ENCODE measurements at places on chromosomes 7 and 10.

DNA sequence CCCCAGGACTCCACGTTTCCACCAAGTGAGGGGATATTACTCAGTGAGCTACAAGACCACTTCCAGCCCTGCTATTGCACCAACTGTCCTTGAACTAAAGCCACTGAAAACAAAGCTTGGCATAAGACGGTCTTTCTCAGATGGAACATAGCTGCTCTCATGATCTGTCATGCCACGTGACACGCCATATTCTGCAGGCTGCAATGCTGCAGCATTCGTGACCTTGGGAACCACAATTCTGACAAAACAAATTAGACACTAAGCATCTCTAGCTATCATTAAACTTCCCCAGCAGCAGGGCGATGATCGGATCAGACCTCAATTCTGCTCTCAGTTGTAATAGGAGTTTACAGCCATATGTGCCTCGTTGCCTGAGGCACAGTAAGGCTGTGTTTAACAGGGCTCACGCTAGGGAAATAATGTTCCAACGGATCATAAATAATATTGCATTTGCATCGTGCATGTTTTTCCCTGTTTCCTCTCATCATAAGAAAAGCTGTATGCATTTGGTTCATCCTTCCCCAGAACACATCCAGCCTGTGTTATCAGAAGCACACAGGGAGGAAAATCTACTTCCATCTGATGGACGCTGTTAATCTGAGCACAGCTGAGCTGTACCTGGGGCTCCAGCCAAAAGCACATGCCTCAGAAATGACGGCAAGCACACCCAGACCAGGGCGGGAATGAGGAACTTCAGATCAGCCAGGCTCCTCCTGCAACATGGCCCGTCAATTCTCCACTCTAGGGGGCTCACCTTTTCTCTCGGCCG lies 38.6 kb upstream of the CNPY1 start:
- DNase-seq = no peak

GRCh38 chr10:117686606-117687005 lies 144.1 kb downstream of the EMX2 start:
- no peak for DNase-seq

GRCh38 chr7:154871507-154871906 lies 131.4 kb downstream of the PAXIP1 start:
- no peak for DNase-seq

GRCh38 chr10:42827201-42827600 lies 44.6 kb downstream of the BMS1 start:
- no peak for DNase-seq

DNA sequence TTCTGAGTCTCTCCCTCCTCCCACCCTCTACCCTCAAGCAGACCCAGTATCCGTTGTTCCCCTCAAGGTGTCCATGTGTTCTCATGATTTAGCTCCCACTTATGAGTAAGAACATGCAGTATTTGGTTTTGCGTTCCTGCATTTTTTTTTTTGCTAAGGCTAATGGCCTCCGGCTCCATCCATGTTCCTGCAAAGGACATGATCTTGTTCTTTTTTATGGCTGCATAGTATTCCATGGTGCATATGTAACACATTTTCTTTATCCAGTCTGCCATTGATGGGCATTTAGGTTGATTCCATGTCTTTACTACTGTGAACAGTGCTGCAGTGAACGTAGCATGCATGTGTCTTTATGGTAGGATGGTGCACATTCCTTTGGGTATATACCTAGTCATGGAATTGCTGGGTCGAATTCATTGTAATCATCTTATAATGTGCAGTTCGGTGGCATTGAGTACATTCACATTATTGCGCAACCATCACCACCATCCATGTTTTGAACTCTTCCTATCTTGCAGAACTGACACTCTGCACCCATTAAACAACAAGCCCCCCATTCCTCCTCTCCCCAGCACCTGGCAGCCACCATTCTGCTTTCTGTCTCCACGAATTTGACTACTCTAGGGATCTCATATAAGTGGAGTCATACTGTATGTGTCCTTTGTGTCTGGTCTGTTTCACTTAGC lies 125.5 kb downstream of the CAMK1D start:
- no peak for DNase-seq

DNA sequence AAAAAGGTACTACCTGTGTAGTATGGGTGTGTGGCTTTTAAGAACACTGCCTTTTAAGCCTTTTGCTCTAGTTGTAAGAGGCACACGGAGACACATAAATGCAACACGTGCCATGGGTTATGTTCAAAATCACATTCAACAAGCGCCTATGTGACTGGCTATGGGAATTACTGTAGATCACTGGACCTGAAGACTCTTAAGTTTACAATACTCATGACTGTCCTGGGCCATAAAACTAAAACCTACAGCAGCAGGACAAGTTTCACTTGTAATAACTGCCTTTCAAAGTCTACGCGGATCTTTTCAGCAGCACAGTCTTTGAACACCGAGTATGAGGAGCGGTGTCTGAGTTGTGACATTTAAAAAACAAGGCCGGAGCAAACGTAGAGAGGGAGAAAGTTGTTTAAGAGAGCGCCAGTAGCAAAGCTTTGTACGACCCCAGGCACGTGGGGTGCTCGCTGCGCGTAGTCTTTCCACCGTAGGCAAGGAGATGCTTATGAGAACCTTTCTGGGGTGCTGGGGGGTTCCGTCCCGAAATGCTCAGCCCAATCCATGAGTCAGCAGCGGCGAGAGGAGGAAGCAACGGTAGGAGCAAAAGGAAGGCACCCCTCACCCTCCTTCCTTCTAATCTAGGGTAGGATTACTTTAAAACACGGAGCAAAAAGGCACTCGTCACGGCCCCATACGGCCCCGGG lies 662 bp downstream of the DNAJC2 start:
- DNase-seq = peak; percentile 20

- no peak for DNase-seq
Observed at GRCh38 chr7:132576721-132577085, 433 bp upstream of the PLXNA4 start.

GRCh38 chr10:27052656-27053055 lies 47.6 kb downstream of the ANKRD26 start:
- DNase-seq = no peak

DNA sequence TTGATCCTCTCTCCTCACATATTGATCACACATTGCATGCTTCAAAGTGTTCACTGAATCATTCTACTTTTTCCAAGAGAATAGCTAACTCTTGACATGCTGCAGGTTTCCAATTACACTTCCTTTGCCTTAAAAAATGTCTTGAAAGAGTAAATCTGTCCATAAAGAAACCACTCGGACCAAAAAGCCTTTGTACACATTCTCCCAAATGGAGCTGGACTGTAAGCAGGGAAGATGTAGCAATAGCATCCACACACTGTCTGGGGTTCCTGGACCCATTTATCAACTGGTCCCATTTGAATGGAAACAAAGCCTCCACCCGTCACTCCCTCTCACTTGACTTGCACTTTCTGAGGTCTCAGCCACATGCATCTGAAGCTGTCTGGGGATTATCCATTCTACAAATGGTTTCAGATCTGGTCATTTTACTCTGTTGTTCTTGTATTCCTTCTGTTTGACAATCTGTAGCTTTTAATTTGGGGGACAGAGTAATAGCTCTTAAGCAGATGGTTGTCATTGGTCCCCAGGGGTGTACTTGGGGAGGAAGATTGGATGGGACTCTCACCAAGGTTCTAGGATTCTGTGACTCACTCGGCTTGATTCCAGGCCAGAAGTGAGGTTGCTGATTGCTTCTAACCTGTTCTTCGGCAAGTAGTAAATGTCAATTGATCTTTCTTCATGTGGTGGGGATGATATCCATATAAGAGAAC lies 203.5 kb downstream of the HIBADH start:
- no peak for DNase-seq

- no peak for DNase-seq
Observed at GRCh38 chr10:28294809-28295208, 8.1 kb downstream of the MPP7 start.

DNA sequence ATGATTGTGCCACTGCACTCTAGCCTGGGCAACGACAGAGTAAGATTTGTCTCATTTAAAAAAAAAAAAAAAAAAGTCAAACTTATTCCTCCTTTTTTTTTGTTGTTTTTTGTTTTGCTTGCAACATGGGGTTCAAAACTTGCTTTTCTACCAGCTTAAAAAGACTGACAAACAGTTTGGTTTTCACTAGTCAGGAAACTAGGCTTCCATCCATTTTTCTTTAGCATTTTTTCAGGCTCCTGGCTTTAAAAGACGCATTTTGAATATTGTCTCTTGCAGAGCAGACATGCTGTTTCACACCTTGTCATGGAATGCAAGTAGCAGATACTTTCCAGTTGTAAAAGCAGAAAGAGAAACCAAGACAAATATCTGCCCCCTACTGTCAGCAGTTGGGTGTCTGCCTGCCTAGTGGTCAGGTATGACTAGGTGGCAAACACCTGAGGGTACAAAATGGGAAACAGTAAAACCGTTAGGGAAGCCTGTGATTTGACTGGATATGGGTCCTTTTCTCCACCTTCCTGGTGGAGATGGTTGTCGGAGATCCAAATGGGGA lies 139.9 kb downstream of the CCDC71L start:
- no peak for DNase-seq

DNA sequence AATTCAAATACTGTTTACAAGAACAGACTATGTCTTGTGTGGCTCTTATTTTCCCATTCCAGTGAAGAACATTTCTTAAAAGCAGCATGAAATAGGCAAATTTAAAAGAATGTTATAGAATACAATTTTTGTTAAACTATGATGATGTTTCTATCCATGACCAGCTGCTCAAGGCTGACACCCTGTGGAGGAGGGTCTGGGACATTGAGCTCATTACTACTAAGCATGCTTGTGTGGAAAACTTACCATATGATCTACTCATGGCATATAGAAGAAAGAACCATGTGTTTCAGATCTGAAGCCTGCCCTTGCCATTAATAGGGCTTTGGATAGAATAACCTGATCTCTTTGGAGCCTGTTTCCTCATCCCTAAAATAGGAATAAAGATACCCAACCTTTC lies 125.0 kb downstream of the FOXP2 start:
- no peak for DNase-seq

DNA sequence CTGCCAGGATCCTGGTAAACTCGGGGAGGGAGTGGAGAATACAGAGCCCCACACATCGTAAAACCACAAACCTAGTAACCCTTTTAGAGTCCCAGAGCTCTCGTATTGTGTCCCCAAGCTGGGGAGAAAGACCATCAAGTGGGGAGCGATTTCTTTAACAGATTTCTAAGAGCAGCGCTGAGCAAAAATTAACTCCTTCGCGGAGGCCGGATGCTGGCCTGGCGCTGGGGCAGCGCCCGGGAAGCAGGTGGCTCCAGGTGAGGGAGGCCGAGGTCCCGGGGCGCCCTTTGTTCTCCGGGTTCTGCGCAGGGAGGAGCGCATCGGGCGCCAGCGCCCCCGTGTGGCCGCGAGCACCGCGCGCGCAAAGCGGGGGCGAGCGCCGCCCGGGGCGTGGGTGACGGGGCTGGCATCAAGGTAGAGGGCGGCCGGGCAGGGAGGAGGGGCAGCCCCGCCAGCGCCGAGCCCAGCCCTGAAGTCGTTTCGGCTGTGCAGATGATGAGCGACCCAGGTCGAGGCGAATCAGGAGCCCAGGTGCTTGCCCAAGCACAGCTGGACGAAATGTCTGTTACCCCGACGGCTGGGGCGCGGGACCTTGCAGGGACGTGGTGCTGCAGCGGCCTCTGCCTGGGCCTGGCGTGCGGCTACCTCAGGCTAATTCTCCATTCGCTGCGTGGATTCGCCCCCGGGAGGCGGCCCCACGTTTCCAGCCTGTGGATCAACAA lies 10.4 kb upstream of the FGFR2 start:
- DNase-seq = no peak

- DNase-seq = no peak
Observed at GRCh38 chr7:157561816-157562410, 225.1 kb downstream of the DNAJB6 start.

DNA sequence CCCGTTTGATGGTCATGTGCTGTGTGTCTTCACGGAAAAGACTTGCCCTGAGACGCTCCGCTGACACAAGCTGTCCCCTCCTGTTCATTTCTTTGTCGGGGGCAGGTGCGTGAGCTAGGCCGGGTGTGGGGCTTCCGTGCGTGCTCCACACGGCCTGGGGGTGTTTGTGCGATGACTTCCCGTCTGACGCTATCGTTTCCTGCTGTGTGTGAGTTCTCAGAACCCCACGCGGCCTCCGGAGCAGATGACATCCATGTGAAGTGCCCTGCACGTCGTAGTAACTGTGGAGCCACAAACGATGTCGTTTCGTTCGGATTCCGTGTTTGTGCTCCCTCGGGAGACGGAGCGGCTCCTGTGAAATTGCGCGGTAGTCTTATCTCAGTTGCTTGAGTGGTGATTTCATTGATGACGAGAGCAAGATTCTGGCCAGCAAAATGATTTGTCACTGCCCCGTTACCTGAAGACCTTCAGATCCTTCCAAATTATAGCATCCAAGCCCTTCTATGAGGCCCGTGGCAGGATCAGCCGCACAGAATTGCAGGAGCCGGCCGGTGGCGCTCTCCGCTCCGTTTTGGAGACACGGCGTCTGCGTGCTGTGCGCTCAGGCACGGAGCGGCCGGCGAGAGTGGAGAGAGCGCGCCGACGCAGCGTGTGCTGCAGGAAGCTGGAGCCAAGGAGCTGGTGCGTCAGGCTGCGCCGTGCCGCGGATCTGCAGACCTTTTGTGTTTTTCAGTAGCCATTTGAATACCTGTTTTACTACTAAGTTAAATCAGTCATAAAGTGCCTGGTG lies 94.9 kb downstream of the NKX6-2 start:
- DNase-seq = no peak
